Fibroblast of the aortic adventitia (primary cell): ENCODE measurements at places on chromosomes 7 and 10.

- no peak for DNase-seq
Measured at GRCh38 chr7:127256041-127256725, 3.4 kb upstream of the GRM8 start.

DNA sequence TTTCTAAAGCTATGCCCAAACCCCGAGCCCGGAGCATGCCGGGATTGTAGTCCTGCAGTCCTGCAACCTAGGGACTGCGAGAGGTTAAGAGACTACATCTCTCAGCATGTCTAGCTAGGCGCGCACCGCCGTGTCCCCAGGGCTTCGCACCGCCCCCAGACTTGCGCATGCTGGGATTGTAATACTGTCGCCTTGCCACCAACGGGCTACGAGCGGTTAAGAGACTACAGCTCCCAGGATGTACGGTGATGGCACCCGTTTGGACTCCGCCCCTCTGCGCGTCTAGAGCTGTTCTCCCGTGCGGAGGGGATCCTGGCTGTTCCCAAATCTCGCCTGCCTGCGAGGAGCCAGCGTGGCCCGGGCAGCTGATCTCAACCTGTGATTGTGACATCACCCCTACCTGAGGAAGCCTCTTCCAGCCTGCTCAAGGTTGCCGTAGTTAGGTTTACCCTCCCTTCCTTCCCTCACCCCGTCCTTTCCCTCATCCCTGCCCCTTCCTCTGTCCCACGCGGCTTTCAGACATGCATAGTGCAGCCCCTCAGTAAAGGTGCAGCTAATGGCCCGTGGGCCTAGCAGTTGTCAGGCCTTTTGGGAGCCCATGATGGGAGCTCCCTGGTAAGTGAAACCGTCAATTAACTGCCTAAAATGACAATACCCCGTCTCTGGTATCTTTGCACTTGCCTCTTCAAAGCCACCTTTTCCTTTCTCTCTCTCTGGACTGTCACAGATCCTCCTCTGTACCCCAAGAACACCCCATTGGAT lies 6.3 kb upstream of the ZNF736 start:
- peak; percentile 73 for DNase-seq

DNA sequence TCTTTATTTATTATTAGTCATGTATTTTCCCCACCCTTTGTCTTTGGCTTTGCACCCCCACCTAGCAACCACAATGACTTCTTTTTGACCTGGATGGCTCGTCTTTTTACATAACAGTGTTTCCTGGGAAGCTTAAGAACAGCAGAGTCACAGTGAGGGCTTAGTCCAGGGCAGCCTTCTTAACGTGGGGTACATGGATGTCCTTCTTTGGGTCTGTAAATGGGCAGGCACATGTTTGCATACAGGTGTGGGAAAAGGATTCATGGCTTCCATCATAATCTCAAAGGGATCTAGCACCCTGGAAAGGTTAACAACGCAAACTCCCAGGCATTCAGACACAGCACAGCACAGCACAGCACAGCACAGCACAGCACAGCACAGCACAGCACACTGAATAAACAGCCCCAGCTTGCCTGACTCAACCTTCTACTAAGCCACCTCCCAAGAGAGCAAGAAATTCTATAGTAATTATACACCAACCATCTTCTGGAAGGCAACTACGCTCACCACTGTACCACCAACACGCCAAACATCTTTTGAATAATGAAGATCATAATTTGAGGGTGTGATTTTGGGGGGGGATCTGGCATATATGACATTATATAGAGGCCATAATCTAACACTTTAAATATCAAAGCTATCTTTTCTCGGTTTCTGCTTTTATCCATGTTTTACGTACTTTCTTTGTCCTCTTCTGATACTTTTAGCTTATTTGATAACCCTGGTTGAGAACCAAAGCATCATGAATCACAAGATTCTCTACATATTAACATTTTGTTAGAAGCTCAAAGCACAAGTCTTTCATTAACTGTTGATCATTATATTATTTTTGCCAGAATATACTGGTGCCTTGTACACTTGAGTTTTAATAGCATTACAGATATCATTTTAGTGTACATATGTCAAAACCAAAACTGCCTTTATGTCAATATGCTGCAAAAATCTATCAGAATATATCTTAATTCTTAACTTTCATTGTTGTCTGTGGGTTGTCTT lies 177.2 kb upstream of the KLF14 start:
- peak; percentile 74 for DNase-seq

- no peak for DNase-seq
Measured at GRCh38 chr7:156034397-156034796, 222.1 kb upstream of the SHH start.

DNA sequence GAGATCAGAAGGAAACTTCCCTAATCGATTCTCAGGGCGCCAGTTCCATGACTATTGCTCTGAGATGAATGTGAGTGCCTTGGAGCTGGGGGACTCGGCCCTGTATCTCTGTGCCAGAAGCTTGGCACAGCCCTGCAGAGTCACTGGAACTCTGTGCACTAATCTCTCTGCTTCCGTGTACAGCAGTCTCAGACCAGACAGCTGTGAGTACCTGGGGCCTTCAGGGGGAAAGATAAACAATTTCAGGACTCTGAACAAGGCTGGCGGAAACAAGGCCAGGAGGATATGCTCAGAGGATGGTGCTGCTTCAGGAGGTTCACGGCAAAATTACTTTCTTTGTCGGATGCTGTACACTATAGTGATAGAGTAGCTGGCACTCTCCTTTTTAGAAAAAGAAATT lies 131.7 kb upstream of the PRSS58 start:
- DNase-seq: no peak

DNA sequence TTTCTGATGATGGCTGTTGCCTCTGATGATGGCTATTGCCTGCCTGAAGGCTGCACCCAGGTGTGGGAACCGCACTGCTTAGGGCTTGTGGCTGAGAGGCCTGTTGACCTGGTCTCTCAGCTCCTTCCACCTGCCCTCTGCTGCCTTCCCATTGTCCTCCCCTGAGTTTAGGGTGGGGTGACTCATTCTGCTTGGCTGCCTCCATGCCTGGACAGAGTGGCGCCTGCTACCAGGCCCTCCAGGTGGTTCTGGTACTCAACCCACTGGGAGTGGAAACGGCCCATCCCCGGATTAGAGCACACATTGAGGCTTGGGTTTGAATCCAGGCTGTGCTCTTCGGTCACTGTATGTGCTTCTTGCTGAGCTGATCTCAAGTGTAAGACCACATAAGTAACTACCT lies 120.6 kb downstream of the SEM1 start:
- DNase-seq: no peak

- DNase-seq: peak; percentile 84
Measured at GRCh38 chr7:80054356-80054755, 80.3 kb upstream of the GNAI1 start.

GRCh38 chr7:117008886-117009531 lies 55.7 kb downstream of the ST7 start:
- DNase-seq: peak; percentile 44

GRCh38 chr10:84118395-84119006 lies 20.8 kb upstream of the GHITM start:
- no peak for DNase-seq

DNA sequence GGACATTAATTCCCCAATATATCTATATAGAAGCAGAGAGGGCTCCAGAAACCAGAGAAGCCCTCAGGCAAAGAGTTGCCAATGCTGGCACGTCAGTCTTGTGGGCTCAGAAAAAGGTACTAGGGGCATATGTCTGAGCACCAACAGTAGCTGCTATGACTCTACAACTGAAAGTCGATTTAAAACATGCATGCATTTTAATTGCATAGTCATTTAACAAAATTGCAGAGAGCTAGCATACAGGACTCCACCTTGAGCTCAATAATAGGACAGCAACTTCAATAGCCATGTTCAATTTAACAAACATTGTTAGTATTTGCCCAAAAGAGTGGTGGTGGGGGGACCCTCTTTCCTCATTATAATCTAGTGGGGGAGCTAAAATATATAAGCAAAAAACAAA lies 126.5 kb downstream of the AMPH start:
- no peak for DNase-seq

- no peak for DNase-seq
Measured at GRCh38 chr7:34655384-34655783, 2.6 kb upstream of the NPSR1 start.

GRCh38 chr7:18508443-18509427 lies 13.2 kb downstream of the HDAC9 start:
- peak; percentile 96 for DNase-seq

DNA sequence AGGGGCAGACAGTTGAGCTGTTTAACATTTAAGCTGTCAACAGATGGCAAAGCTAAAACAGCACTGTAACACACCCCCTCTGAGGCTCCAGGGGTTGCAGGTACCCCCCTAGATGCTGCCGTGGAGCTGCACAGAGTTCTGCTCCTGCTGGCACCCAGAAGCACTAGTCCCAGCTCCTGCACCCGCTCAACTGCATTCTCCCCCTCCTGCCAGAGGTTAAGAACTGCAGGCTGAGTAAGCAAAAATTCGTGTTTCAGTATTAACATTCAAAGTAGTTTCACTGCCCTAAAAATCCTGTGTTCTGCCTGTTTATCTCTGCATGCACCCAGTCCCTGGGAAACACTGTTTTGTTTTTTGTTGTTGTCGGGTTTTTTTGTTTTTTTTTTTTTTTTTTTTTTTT lies 790.8 kb upstream of the KCND2 start:
- peak; percentile 19 for DNase-seq

DNA sequence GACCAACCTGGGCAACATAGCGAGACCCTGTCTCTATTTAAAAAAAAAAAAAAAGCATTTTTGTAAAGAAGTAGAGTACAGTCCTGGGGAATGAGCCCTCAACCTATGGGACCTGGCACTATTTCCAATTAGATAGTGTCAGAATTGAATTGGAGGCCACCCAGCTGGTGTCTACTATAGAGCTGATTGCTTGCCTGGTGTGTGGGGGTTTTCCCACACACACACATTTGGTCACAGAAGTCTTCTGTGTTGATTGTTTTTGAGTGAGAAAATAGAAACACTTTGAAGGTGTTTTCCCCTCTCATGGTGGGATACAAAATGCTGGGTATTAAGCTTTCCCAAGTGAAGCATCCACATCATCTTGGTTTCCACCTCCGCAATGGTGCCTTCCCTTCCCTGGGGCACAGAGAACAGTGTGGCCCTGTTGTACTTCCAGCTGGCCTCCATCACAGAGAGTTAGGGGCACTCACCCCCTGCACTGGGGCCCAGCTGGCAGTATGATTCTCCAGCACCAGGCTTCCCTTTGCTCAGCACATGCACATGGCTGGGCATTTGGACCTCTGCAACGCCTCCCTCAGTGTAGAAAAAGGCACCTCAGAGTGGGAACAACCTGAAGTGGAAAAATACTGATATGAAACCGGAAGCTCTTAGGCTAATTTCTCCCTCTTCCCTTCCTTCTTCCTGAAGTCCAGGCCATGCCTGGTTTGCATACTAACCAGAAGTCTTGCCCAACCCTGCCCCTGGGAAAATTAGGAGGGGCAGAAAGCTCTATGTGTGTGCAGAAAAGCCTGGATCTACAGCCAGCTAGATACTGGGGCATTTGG lies 10.7 kb upstream of the NFKB2 start:
- peak; percentile 58 for DNase-seq

DNA sequence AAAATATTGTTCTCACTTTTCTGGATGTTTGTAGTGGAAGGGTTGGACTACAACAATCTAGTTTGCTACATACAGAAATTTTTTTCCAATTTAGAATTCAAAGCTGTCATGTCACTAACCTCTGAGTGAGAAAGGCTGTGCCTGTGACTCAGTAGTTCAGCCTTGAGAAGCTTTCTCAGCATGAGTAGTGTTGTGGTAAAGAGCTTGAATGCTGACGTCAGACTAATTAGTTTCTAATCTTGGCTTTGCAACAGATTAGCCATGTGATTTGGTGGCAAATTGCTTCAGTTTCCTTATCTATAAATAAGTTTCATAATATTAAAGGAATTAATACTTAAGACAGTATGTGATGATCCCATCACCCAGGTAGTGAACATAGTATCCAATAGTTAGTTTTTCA lies 83.8 kb downstream of the ABCA13 start:
- peak; percentile 63 for DNase-seq

- DNase-seq: no peak
Measured at GRCh38 chr10:24965051-24965450, 12.6 kb upstream of the PRTFDC1 start.

DNA sequence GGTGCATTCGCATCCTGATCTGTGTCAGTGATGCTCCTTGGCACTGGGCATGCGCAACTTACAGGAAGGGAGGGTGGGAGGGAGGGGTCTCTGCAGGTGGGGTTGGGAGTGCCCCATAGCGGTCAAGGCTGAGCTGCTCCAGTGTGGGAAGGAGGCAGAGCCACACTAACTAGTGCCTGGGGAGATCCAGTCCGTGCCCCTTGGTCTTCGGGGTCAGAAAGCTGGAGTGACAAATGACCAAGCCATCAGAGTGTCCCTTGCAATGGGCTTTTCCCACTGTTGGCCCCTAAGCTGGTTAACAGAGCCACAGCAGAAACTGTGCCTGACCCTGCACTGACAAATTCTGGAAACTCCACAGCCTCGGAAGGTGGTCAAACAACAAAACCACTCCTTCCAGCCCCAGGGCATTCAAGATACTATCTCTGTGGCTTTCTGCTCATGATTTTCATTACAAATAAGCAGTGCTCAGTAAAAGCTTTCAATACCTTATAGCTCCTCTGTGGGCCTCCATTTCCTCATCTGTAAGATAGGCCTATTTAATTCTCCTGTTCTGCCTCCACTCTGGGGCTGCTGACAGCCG lies 138.1 kb upstream of the UNC5B start:
- no peak for DNase-seq

DNA sequence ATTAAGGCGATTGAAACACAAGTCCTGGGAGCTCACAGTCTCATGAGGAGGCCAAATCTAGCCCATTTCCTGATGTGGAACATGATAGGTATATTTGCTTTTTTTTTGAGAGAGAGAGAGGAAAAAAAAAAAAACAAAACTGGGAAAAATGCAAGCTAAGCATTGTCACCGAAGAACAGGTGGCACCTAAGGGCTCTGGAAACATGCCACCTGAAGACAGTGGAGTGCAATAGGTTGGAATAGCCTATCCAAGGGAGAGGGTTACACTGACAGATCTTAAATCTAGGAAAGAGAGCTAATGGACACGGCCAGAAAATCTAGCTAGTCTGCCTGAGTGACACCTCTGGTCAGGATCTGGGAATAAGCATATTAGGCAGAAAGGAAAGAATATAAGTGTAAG lies 110.2 kb downstream of the SRI start:
- no peak for DNase-seq

DNA sequence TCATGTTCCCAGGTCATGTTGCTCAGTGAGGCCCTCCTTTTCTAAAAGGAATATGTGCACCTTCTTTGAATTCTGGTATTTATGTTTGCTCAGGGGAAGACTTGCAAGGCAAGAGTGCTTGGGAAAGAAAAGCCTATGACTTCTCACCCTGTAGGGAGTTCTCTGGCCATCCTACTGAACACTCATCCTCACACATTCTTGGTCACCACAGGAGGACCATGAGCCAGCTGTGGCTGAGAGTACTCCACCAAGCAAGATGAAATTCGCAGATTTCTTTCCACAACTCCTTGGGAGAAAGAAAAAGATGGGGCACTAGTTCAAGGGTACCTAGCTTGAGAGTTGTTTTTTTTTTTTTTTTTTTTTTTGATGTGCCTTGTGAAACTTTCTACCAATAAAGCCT lies 179.6 kb downstream of the FZD1 start:
- DNase-seq: no peak

- DNase-seq: no peak
Measured at GRCh38 chr10:69102440-69102839, 14.5 kb downstream of the SRGN start.
